SW 1271 (cell line): ENCODE measurements at places on chromosomes 6 and 20.
A peak's percentile ranks its signal among the peaks of the same experiment; 100 is the strongest.

- no peak for DNase-seq
Observed at GRCh38 chr6:67875877-67876383, 759.2 kb upstream of the ADGRB3 start.

DNA sequence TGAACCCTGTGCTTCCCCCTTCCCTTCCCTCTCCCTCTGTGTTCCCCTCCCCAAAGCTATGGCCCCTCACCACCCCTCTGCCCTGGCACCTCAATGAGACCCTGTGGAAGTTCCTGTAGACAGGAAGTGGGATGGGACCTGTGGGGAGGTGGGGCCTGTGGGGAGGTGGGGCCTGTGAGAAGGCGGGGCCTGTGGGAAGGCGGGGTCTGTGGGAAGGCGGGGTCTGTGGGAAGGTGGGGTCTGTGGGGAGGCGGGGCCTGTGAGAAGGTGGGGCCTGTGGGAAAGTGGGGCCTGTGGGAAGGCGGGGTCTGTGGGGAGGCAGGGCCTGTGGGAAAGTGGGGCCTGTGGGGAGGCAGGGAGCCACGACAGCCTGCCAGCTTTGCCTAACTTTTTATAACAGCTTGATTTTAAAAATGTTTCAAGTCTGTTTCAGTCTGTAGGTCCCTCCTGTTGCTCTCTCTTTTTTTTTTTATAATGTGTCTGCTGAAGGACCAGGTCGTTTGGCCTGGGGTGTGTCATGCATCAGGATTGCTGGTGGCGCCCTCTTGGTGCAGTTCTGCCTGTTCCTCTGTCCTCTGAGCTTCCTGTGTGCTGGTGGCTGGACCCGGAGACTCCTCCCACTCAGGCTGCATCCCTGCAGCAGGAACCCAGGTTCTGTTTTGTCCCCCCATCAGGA, 70.5 kb upstream of the SLCO4A1 start:
- no peak for DNase-seq

DNA sequence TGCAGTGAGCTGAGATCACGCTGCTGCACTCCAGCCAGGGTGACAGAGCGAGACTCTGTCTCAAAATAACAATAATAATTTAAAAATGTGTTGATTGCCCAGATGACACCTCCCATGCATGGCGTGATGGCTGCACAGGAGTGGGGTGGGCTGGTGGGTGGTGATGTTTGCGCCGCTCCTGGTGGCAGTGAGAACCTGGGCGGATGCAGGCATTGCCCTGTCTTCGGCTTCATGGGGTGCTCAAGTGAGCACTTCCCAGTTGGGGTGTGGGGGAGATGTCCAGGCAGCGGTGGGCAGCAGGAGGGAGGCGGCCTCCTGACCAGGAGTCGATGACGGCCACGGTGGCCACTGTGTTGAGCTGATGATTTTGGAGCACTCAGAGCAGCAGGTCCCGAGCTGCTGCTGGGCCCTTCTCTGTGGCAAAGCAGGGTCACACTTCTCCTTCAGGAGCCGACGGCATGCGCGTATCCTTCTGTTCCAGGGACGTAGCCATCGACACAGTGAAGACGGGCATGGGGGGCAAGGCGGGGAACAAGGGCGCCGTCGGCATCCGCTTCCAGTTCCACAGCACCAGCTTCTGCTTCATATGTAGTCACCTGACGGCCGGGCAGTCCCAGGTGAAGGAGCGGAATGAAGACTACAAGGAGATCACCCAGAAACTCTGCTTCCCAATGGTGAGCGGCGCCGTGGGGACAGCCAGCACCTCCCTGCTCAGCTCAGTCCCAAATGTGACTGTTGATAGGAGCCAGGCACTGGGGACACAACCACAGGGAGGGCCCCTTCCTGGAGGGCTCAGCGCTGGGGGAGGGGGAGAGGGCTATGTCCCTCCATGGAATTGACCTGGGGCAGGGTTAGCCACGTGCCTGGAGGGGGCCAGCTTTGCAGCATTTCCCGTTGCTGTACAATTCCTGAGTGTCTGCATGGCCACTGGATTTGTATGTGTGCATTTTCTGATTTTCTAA, 89.7 kb downstream of the SYNJ2 start:
- no peak for DNase-seq

GRCh38 chr6:122718616-122719015, 60.9 kb upstream of the FABP7 start:
- no peak for DNase-seq

DNA sequence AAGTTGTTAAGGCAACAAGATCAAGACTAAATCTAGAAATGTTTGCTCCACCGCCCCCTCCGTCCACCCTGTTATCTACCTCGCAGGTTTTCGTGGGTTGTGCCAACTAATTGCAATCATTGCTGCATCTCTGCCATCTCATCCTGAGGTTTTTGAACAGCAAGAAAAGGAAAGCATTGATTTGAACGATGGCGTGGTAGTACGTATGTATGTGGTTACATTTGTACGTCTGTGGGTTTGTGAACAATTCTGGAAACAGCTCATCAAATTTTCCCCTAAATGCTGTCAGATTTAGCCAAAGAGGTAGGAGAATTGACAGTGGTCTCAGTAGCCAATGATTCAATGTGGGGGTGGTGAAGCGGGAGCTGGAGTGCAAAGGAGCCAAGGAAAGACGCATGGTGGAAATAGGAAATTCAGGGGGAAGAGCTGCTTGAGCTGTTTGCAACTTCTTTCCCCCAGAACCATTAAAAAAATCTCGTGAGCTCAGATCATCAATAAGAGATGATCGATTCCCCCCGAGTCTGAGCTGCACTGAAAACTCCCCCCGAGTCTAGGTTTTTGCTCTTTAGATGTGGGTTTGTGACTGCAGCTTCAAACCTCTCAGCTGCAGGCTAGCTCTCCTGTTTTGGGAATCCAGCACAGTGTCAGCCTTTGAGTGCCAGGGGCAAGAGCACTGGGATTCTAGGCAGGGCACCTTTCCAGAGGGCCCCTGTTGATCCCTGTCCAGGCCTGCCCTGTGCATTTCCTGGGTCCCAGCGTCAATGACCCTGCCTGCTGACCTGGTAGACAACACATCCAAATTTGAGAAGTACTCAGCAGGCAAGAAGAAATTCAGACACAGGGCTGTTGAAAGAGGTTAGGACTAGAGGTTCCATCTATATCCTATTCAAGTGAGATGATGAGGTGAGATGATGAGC, 72.6 kb upstream of the LY86 start:
- no peak for DNase-seq

GRCh38 chr6:112603726-112604125, 256.6 kb downstream of the RFPL4B start:
- no peak for DNase-seq

DNA sequence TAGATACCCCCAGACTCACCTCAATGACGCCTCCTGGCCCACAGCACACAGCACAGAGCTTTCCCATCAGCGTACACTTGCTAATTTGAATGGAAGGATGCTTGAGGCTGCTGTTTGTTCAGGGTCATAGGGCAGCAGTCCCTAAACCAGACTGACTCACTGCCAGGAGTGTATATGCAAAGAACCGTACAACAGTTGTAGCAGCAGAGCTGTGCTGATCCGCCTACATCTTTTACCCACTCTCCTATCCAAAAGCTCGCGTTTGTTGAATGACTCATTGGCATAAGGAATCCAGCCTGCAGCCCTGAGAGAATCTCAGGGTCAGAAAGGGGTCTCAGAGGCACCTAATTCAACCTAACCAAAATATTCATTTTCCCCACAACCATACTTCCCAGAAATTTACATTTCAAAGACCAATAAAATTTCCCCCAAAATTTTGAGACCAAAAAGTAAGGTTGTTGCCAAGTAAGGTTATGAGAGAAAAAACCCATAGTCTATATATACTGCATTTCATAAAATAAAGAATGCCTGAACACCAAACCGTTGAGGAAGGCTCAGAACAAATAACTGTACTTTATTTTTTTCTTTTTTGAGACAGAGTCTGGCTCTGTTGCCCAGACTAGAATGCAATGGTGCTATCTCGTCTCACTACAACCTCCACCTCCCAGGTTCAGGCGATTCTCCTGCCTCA, 35.3 kb upstream of the CCND3 start:
- peak; percentile 10 for DNase-seq

DNA sequence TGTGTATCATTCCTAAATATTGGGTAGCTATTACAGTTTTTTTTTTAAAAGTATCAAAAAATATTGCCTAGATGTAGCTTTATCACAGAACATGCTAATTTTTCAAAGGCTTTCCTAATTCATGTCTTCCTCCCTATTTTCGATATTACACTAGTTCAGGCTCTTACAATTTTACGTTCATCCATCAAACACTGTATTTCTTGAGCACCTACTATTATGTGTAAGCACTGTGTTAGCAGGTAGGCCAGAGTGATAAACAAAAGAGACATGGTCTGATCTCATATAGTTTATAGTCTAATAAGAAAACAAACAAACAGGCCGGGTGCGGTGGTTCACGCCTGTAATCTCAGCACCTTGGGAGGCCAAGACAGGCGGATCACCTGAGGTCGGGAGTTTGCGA, 69.5 kb downstream of the FAM217A start:
- DNase-seq, result no peak

DNA sequence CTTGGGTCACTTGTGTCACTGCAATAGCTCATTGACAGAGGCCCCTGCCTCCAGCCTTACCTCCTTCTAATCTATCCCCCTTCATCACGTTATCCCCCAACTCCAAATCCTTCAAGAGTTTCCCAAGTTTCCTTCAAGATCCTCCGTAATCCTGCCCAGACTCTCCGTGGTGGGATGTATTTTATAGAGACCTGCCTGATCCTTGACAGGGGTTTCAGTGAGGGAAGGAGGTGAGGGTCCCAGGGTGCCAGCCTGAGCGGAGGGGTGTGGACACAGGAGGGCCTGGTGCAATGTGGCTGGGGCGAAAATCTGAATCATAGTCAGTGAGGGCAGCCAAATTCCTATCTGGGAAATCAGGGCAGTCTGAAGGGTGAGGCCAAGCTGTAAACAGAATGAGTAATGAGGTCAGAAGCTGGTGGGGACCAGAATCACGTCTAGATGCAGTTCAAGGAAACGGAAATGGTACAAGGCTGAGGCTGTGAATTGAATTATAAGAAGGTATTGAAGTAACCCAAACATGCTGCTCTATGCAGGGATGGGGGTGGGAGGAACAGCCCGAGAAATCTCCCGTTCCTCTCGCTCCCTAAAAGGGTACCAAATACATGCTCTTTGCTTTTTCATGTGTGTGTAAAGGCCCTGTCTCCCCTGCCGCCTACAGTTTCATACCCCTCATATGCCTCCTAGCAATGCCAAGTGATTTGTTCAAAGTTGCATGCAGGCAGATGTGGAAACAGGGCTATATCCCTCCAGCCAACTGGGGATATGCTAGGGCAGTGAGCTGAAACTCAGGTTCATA, 35.4 kb upstream of the PIM1 start:
- peak; percentile 79 for DNase-seq

DNA sequence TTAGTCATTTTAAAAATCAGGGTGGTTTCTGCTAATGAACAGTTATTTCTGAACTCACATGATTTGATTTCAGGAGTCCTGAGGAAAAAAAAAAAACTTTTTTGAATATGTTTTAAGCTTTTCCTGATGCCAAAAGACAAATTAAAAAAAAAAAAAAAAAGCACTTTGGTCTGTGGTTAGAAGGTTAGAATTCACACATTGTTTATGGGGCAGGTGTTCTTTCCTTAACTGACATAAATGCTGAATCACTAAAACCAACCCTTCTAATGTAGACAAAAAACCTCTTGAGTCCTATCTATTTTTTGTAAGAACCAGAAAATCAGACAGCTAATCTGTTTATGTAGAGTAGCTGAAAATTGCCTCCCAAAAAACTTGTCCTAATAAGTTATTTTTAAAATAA, 20.4 kb downstream of the THEMIS start:
- DNase-seq, result no peak

GRCh38 chr6:56624046-56624727, 18.5 kb downstream of the DST start:
- DNase-seq, result no peak

DNA sequence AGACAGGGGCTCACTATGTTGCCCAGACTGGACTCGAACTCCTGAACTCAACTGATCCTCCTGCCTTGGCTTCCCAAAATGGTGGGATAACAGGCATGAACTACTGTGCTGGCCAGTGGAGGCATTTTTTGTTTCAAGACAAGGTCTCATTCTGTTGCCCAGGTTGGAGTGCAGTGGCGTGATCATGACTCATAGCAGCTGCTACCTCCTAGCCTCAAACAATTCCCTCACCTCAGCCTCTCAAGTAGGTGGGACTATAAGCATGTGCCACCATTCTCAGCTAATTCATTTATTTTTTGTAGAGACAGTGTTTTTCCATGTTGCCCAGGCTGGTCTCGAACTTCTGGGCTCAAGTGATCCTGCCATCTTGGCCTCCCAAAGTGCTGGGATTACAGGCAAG, 17.2 kb downstream of the ENPP3 start:
- DNase-seq, result no peak

GRCh38 chr6:127013865-127014264, 104.6 kb upstream of the RSPO3 start:
- no peak for DNase-seq

- no peak for DNase-seq
Observed at GRCh38 chr6:44234101-44235025, 11.0 kb downstream of the SLC29A1 start.

DNA sequence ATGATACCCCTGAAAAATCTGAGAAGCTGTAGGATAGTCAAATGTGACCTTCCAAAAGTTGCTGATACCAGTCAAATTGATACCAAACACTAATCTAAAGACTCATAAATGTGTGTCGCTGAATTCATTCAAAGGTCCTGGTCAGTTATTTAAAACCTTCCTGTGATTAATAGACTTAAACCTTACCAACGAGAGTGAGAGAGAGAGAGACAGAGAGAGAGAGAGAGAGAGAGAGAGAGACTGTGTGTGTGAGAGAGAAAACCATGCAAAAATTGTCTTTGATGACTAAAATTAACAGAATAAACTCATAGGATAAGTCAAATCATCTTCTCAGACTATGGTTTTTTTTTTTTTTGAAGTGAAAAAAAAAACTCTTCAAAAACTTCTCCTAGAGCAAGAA, 370.9 kb upstream of the HS3ST5 start:
- no peak for DNase-seq

GRCh38 chr6:31247813-31248212, 24.1 kb downstream of the HLA-C start:
- DNase-seq, result no peak
